ENCODE measurements at places on chromosomes 7 and 10.

DNA sequence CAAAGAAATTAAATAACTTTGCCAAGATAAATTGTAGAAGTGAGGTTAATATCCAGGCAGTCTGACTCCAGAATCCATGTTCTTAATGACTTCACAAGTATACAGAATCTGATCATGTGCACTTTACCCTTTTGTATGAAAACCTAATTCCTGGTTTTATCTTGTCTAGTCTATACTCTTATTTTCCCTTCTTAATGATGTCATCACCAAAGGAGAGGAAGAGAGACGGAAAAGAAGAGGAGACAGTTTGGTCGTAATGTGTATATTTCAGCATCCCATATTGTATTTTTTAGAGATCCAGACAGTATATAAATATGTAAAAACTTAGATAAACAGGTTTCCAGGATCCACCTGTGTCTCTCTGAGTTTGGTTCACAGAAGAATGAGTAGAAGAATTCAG is 159.9 kb upstream of the MDFIC start:
- DNase-seq: no peak

- DNase-seq: no peak
Measured at GRCh38 chr10:17244700-17245365, 16.8 kb downstream of the VIM start.

DNA sequence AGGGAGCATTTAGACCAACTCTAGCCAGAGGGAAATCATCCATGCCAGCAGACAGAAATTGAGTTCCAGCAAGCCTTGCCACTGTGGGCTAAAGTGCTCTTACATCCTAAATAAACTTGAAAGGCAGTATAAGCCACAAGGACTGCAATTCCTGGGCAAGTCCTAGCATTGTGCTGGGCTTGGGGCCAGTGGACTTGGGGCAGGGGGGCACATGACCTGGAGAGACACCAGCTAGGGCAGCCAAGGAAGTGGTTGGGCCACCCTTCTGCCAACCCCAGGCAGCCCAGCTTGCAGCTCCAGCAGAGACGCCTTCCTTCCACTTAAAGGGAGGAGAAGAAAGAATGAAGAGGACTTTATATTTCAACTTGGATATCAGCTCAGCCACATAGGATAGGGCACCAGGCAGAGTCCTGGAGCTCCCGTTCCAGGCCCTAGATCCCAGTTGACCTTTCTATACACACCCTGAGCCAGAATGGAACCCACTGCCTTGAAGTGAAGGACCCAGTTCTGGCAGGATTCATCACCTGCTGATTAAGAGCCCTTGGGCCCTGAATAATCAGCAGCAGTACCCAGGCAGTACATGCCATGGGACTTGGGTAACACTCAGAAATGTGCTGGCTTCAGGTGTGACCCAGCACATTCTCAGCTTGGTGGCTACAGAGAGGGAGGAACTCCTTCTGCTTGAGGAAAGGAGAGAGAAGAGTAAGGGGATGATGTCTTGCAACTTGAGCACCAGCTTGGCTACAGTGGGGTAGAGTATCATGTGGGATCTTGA is 153.0 kb downstream of the GNAI1 start:
- no peak for DNase-seq

DNA sequence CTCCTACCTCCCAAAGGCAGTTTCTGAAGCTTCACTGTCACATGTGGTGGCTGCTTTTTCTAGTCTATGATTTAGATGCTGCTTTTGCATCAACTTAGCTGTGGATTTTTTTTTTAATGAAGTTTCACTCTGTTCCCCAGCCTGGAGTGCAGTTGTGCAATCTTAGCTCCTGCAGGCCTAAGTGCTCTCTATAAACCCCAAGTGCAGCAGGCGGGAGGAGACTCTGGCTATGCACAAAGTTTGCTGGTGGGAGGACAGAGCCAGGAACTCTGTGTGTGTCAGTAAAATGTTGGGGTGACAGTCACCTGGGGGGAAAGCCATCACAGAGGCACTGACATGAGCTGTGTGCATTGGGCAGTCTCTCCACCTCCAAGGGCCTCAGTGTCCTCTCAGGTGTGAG is 138.8 kb upstream of the FAM20C start:
- no peak for DNase-seq

GRCh38 chr10:24908793-24909423 is 43.5 kb downstream of the PRTFDC1 start:
- no peak for DNase-seq

DNA sequence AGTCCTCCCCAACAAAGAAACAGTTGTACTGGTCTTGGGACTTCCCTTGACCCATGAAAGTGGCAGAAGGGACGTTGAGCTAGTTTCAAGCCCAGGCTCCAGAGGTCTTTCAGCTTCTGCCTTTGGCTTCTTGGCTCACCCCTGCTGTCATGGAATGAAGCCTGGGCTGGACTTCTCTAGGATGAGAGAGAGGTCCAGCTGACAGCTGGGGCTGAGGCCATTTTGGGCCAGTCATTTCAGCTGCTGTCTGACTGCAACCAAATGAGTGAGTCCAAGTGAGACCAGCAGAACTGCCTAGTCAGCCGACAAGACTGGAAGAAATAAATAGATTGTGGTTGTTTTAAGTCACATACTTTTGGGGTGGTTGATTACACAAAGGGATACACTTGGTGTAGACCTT is 76.6 kb downstream of the TMEM178B start:
- DNase-seq: no peak

DNA sequence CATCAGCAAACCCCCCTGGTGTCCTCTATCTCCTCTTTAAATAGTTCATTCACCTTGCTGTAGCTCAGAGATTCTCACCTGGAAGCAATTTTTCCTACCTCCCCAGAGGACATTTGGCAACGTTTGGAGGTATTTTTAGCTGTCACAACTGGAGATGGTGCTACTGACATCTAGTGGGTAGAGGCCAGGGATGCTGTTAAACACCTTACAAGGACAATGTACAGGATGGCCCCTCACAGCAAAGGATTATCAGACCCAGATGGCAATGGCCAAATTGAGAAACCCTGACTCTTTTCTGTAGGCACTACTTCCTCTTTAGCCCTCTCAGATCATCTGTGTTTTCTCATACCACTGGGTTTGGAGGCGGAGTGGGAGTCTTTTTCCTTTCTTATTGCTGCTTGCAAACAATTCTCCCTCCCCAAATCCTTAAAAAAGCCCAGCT is 13.2 kb upstream of the TRA2A start:
- DNase-seq: no peak

DNA sequence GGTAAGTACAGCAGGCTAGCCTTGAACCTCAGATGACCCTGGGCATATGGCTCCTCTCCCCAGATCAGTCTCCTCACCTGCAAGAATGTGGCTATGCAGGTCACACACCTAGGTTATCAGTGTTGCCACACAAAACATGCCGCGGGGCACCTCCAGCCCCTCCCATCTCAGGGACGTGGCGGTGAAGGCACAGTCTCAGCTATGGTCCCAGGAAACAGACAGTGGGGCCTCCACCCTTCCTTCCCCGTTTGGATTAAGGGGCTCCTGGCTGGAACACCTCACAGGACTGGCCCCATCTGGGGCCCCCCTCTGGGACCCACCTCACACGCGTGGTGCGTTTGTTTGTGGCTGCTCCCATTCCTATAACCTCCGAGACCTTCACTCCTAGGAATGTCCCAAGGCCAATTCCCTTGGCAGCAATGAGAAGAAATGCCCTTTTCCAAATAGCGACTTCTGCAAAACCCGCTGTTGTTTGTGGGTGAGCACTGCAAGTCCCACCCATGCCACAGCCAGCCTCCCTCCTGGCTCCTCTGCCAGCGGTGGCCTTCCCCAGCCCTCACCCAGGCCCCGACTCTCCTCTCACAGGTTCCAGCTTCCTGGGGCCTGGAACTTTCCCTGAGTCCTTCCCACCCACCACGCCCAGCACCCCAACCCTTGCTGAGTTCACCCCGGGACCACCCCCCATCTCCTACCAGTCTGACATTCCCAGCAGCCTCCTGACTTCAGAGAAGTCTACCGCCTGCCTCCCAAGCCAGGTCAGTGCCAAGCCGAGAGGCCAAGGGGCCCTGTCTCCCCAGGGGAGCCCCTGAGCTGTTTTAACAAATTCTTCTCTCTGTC is 17.1 kb downstream of the ZMIZ2 start:
- DNase-seq: no peak

DNA sequence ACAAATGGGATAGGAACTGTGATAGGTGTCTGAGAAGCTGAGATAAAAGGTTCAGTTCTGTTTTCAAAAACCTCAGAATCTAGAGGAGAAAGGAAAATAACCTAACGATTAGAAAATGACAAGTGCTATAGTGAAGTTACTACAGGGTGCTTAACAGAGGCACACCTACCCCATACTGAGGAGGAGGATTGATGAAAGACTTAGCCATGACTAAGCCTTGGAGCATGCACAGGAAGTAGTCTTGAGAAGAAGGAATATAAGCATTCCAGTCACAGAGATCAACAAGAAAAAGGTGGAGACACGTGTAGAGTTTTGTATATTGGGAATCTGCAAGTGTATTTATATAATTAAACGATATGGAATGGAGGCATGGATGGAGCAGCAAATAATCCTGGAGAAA is 1225.5 kb upstream of the CELF2 start:
- DNase-seq: no peak

- DNase-seq: no peak
Measured at GRCh38 chr10:52533986-52534385, 219.9 kb downstream of the DKK1 start.

DNA sequence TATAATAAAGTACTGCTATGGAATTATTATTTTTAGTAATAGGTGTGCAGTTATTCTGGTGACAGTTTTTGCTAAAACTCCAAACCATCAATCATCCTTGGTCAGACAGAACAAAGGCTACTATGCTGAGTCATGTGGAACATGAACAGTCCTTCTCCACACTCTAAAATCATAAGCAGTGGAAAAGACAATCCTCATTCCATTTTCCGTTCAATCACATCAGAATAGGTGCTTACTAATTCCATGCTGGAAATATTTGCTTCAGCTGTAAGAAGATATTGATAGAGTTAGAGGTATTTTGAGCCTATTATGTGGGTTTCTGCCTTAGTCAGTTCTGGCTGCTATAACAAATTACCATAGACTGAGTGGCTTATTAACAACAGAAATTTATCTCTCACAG is 82.9 kb downstream of the FAM13C start:
- DNase-seq: no peak

- DNase-seq: no peak
Measured at GRCh38 chr10:126889421-126889820, 15.8 kb upstream of the DOCK1 start.

DNA sequence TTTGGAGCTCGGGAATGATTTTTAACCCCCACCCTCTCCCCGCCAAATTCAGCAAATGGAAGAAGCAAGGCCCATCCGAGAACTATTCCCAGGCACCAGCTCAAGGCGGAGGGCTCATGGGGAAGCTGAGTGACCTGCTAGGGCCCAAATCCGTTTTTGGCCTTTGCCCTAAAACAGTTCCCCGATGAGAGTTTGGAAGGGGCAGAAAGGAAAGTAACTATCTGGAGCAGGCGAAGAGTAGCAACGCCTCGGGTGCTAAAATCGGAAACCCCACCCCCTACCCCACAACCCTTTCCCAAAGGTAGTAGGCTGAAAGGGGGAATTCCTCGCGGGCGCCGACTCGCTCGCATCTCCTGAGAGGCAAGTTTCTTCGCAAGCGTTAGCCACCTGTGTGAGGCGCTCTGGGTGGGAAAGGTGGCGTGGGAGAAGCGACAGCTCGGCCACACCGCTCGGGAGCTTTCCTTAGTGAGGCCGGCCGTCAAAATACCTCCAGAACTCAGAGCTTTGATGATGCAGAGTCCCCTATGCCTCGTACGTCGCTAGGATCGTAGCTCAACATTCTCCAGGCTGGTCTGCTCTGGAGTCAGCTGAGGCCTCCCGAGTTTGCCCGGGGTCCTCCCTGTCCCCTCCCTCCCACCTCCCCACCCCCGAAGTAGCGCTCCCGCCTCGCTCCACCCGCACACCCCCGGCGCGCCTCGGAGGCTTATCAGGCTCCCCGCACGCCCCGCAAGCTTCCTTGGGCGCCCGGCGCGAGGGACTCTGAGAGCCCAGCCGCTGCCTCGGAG is 642 bp upstream of the PRKG1 start:
- DNase-seq: no peak

GRCh38 chr10:115980470-115980869 is 292.5 kb downstream of the GFRA1 start:
- no peak for DNase-seq

DNA sequence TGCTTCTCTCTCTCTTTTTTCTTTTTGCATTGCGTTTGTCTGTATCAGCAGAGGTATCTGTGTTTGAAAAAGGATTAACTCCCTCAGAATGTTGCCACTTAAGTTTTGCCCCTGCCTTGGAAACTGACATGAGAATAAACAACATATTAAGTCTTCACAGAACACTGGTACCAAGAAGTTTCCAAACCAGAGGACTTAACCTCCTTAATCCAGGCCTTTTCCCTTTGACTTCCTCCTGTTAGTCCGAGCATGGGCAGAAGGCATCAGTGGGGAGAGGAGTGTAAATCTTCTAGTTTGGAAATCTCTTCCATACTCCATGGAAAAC is 681.4 kb downstream of the LRMDA start:
- DNase-seq: no peak

GRCh38 chr10:119776536-119776935 is 50.7 kb downstream of the INPP5F start:
- no peak for DNase-seq

DNA sequence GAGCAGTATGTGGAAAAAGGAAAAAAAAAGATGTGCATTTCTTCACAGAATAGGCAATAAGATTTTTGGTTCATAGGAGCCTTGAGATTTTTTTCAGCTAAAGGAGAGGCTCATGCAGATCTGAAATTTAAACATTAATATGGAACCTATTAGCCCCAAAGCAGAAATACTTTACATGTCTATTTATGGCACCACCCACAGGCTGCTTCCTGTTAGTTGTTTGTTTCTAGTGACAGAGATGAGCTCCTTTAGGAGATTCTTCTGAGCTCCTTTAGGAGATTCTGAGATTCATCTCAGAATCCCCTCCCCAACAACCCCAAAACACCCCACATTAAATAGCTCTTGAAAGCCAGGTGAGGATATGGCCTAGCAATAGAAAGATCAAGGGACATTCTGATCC is 27.9 kb upstream of the HPS1 start:
- no peak for DNase-seq

- no peak for DNase-seq
Measured at GRCh38 chr10:108956149-108956548, 967.2 kb downstream of the XPNPEP1 start.

- DNase-seq: no peak
Measured at GRCh38 chr10:48616436-48616835, 11.6 kb upstream of the ARHGAP22 start.

DNA sequence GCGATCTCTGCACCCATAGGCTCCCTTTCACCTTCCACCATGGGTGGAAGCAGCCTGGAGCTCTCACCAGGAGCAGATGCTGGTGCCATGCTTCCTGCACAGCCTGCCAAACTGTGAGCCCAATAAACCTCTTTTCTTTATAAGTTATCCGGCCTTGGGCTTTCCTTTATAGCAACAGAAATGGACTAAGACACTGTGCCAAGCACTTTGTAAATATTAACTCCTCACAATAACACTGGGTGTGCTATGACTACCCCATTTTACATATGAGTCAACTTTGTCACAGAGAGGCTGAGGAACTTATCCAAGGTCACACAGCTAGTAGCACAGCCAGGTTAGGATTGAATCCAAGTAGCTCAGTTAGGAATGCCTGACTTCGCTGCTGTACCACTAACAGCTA is 79.7 kb upstream of the KCNMA1 start:
- no peak for DNase-seq

Data from activated CD8-positive, alpha-beta memory T cell treated with anti-CD3 and anti-CD28 coated beads for 4 hours (primary cell).